Dorsolateral prefrontal cortex (tissue), 122 donors: ENCODE measurements at places on chromosomes 5 and 9.

GRCh38 chr5:40762705-40763104 is 6.9 kb upstream of the TTC33 start:
- no peak for DNase-seq

- no peak for DNase-seq
Measured at GRCh38 chr5:163260961-163261360, 176.4 kb upstream of the CCNG1 start.

- peak; percentile 82 for DNase-seq
Measured at GRCh38 chr5:139698490-139699146, 50.5 kb downstream of the CXXC5 start.

DNA sequence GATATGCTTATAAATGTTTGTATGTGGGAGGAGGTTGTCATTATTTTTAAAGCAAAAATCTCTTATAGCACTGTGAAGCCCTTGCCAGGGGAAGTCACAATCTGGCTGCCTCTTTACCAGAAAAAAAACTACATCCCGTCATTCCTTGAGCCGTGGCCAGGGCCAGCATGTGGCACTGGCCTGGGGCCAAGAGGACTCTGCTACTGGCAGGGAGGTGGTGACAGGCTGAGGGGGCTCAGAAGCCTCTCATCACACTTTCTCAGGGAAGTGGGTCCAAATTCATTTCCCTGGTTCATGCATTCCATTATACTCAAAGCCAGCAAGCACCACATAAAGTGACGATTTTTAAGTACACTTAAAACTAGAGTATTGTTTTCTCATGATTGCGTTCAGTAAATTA is 457.3 kb downstream of the ZNF608 start:
- peak; percentile 76 for DNase-seq

DNA sequence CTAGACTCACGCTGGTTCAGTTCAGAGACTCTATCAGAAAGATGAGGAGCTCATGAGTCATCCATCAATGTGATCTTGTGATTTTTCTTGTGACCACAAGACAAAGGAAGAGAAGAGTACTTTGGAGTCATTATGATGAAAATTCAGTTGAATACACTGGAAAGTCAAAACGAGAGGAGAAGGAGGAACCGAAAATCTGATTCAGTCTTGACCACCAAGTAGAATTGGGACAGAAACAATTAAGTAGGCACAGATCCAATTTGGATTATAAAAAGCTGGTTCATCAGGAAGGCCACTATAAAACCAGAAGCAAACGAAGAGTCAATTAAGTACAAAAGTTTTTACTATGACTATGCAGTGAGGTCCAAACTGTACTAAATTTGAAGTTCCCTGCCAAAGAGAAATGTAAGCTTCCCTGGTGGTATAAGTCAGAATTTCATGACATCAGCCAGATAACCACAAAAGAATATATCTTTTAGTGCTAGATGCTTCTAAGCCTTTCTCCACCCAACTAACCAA is 90.9 kb downstream of the THBS4 start:
- no peak for DNase-seq

- no peak for DNase-seq
Measured at GRCh38 chr5:83559118-83559785, 87.7 kb downstream of the VCAN start.

- DNase-seq = no peak
Measured at GRCh38 chr9:132062806-132063205, 16.9 kb downstream of the MED27 start.

DNA sequence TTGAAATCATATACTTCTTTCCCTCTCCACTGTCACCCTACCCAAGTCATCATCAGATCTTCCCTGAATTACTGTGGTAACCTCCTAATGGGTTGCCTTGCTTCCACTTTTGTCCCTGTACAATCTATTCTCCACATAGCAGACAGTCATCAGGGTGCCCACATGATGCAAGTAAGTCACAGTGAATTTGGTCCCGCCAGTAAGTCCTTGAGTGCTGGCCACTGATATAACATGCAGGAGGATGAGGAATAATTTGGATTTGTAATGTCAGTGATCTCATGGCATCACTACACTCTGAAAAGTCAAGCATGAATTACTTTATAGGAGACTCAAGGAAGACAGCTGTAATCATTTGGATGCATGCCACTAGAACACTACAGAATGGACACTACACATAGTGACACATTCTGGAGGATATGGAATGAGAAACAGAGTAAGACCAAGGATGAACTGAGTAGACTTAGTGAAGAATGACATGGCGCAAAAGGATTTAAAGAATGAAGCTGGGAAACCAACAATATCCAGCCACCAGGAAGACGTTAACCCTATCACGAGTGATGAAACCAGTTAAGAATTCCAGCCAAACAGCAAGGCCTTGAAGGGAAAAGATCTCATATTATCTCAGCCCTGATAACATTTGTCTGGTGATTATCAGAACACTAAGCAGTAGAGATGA is 28.6 kb downstream of the MARCHF3 start:
- DNase-seq = no peak

- no peak for DNase-seq
Measured at GRCh38 chr9:556199-556598, 285.3 kb upstream of the DMRT1 start.
